ENCODE measurements at places on chromosomes 2 and 18.

DNA sequence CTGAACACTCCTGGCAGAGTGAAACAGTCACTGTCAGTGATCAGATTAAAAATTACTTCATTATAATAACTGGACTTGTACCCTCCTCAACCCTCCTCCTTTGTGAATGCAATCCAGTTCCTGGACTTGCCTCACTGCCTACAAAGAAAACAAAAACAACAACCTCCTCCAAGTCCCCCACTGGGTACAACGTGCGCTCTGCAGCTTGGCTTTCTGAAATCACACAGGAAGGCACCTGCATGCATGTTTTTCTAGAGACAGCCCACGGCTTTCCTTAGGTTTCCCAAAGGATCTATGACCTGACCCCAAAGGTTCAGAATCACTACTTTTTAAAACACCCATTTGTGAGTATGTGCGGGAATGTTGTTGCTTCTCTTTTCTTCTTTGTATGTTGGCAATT is 61.4 kb upstream of the TUBA3E start:
- DNase-seq = no peak

DNA sequence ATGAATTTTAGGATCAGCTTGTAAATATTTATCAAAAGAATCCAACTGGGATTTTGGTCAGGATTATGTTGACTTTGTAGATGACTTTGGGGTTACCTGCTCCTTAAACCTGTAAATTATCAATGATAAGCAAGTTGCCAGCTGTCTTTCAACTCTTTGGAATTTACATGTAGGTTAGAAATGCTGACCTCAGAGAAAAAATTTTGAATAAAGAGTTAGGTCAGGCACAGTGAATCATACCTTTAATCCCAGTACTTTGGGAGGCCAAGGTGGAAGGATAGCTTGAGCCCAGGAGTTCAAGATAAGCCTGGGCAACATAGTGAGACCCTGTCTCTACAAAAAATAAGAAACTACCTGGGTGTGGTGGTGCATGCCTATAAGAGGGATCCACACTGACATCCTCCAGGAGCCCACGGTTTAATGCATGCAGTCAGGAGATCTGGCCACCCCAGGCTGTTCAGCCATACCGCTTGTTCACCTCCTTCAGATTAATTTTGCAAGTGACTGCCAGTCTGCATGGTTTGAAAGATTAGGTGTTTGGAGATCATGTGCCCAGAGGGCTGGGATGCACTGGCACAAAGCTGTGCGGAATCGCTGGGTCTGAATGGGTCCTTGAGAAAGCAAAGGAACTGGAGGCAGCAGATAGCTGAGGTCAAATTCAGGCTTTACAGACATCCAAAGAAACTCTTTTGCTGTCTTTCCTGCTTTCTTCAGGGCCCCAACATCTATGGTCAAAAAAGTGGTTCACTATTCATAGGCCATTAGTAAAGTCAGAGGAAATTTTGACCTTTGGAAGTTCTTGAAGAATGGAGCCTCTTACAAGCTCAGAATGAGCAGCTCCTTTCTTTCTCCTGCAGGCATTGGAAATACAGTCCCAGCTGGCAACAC is 83.4 kb upstream of the TXNDC2 start:
- DNase-seq = no peak

DNA sequence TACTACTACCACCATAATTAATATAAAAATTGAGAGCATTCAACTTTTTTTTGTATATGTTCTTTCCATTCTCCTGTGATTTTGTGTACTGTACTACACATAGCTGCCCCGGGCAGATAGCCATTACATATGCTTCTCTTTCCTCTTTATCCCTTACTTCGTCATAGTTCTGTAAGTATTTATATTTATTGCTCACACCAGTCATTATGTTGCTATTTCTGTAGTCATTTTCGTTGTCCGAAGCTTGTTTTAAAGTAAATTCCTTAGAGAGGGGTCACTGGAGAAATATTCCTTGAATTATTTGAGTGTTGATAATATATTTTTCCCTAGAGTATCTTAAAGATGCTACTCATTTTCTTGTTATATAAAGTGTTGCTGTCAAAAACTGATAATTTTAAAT is 144.0 kb downstream of the CLIP4 start:
- no peak for DNase-seq

DNA sequence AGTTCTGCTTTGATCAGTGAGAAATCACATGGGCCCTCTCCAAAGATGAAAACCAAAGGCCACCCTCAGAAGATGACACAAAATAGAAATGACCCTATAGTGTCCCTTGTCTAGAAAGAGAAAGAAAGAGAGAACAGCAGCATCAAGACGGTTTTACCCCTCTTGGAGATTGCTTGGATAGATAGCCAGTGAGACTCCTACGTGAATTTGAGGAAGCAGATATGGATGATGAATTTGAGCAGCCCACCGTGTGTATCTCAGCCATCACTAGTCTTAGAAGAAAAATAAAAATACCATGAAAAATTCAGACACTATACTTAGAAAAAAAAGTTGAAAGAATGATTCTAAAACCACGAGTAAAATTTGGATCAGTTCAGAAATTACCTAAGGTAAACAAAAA is 329.1 kb upstream of the CNTNAP5 start:
- no peak for DNase-seq

GRCh38 chr2:62794791-62795190 is 89.3 kb downstream of the EHBP1 start:
- DNase-seq = no peak

DNA sequence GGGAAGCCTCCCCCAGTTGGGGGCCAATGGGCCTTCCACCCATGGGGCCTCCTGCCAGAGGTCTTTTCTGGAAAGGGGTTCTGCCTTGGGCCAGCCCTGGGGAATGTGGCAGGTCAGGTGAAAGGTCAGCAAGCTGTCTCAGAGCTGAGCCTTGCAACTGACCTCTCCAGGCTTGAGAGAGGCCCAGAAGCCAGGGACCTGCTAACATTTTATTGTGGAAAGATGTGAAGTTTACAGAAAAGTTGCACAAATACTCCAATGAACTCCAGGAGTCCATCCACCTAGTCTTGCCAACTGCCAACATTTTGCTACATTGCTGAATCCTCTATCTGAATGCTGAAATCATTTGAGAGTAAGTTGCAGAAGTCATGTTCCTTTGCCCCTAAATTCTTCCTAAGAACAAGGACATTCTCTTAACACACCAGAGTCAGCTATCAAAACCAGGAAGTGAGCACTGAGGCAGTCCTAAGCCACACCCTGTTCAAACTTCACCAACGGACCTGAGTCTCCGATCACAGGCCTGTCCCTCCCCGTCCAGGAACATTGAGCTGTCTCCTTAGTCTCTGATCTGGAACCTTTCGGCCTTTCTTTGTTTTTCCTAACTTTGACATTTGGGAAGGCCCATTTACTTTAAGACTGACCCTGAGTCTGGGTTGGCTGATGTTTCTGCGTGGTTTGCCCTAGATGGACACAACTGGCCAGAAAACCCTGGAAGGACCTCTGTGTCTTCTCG is 4.0 kb downstream of the SNORC start:
- no peak for DNase-seq

DNA sequence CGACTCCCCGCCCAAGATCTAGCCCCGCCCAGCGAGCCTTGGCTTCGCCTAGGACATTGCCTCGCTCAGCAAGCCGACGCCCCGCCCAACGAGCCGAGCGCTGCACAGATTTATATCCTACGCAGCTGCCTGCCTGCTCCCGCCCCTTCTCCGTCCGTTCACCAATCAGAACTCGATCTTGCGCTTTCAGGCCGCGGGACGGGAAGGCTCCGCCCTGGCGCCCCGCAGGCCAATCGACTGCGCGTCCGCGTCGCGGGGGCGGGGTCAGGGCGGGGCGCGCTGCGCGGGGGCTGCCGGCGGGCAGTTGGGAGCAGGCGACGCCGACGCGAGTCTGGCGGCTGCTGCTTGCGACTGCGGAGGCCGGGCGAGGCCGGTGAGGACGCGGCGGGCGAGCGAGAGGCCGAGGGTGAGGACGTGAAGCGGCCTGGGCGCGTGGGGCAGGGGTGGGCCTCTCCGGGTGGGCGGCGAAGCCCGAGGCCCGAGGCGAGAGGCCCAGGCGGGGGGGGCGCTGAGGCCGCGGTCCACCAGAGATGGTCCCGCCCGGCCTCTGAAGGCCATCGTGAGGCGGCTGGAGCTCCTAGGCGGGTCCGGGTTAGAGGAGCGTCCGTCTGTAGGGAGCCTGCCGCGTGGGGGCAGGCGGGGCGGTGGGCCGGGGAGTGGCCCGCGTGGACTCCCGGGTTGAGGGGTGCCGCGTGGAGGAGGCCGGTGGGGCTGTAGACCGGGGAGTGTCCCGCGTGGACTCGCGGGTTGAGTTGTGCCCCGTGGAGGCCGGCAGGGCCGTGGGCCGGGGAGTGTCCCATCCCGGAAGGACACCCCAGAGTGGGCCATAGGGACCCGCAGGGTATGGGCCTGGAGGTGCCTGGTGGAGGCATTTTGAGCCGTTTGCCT is at the start of gene FARP2:
TSS of gene FARP2 (plus strand) at position 303 of the 888 bp plus-strand sequence. CDS start 16,823 bp downstream, outside the sequence.
- peak; percentile 93 for DNase-seq

GRCh38 chr2:162016080-162016479 is 57.9 kb downstream of the DPP4 start:
- no peak for DNase-seq

- DNase-seq = no peak
These were observed 697 bp downstream of the LGALSL start for GRCh38 chr2:64454386-64455332.

GRCh38 chr2:160869411-160869810 is 290.8 kb upstream of the TANK start:
- DNase-seq = peak; percentile 74

- no peak for DNase-seq
These were observed 133.8 kb downstream of the NAPG start for GRCh38 chr18:10659594-10659993.

GRCh38 chr2:10256031-10256514 is 46.6 kb upstream of the HPCAL1 start:
- no peak for DNase-seq

DNA sequence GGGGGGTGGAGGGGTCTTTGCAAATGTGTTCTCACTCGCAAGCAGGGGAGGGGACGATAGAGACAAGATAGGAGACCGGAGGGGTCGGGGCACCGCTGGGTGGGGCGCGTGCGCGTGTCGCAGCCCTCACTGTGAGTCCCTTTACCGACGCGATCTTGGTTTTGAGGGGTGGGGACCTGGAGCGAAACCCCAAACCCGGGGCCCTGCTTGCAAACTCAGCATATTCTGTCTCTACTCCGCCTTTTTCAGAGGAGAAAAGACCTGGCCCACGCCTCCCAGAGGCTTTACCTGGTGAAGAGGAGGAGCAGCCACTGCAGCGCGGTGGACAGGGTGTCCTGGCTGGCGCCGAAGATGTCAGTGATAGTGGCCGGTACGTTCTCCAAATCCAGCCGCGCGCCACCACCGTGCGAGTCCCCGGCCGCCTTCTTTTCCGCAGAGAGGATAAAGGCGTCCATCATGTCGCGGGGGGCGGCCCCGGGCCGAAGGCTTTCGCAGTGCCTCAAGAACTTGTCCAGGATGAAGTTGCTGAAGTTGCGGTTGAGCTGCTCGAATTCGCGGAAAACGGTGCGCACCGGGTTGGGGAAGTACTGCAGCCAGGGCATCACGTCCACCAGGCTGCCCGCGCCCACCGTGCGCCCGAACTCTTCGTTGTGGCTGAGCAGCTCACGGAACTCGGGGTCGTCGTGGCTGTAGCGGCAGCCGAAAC is 1.7 kb downstream of the CYP1B1 start:
- DNase-seq = no peak

DNA sequence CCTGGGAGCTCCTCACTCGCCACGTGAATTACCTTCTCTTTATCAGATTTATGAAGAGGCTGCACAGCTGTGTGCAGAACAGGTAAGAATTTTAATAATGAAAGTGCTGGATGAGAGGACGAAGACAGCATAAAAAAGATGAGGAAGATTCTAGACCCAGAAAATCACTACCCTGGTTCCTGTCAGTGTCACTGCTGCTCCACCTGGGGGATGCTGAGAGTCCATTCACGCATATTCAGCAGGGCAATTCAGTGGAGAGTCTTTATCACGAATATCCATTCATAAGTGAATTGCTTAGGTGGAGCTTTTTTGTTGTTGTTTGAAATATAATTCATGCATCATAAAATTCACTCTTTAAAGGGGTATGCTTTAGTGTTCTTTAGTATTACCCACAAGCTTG is 52.0 kb downstream of the MRPL33 start:
- no peak for DNase-seq

DNA sequence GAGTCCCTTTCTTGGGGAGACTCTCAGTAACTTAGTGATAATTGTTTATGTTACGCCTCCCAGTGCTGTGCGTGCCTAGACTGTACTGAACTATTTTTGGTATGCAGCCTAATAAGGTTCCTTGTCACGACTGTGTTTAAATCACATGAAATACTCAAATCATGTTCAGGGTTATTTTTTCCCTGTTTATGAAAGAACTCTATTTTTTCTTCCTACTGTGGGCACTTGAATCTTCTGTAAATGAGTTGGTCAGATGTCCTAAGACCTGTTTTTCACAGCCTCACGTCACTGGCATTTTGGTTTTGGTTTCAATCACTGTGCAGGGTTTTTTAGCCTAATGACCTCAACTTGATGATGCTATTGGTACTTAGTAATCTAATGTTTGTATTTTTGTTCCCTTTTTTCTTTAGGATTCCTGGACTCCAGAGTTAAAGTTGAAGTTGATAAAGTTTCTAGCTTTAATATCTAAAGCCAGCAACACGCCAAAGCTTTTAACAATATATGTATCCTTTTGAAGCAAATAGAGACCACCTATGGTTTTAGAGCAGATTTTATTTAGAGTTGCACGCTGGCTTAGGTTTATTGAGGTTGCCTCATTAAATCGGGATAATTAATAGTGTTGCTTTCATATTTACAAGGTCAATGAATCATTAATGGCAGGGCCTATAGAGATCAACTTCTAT is 24.0 kb downstream of the ARMC9 start:
- no peak for DNase-seq

- DNase-seq = no peak
These were observed 580.9 kb downstream of the PLCL1 start for GRCh38 chr2:198385326-198385725.

DNA sequence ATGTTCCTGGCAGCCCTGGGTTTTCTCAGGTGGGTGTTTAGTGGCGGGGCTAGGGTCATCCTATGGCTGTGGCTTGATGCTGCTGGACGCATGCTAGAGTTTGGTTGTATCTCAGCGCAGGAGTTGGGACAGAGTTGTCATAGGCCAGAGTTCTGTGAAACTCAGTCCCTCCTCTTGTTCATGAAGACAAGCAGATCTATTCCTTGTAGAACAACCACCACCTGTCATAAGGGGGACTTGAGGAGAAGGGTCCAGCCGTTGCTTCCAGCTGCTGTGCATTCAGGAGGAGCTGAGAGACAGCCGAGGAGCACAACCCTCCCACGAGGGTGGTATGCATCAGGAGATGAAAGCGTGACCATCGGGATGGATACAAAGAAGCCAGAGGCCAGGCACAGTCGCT is 26.4 kb downstream of the DCDC2C start:
- no peak for DNase-seq

- no peak for DNase-seq
These were observed 5.5 kb downstream of the NHEJ1 start for GRCh38 chr2:219155054-219155644.
